Activated T-cell treated with anti-CD3 and anti-CD28 coated beads, Interleukin-2, amount 50 U/mL, for 72 hours (primary cell): ENCODE measurements at places on chromosomes 11 and 22. TPM values are rescaled to one million over a fixed set of nuclear protein-coding genes. Genes with fewer than 3 reads are reported as not detected.

DNA sequence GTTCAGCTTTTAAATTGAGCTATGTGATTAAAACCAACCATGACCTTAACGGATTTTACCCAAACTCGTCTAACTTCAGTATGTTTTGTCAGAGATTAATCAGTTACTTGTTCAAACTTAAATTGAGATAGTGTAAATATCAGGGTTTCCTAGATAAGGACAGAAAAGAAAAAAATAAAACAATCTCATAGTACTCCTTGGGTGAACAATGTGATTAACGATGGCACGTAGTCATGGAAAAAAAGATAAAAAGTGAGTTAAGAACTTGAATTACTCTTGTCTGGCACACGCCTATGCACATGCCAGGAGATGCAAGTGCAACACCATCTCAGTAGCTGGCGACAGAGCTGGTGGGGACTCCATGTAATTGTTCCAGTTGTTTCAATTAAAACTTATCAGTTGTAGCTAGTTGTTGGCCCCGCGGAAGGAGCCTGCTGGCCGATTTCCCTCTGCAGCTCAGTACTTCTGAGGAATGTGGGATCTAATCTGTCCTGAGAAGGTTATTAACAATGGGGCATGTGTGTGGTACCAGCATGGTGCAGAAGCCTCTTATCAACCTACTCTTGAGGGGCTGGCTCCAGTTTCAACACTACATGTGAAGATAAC lies 3.0 kb downstream of the RASSF10 start:
- no peak overlapping the region for H3K27ac ChIP-seq
- H3K27me3 ChIP-seq: peaks cover 66% of the 10 kb centered on the region
- H3K36me3 ChIP-seq: no peaks in the 10 kb centered on the region
- H3K4me1 ChIP-seq: no peaks in the 10 kb centered on the region
- no peak for DNase-seq
- H3K4me3 ChIP-seq: no peak overlapping the region

- no peak overlapping the region for H3K27ac ChIP-seq
- H3K4me3 ChIP-seq: no peak overlapping the region
- H3K36me3 ChIP-seq: no peaks in the 10 kb centered on the region
- peaks cover 21% of the 10 kb centered on the region for H3K4me1 ChIP-seq
- no peak for DNase-seq
These were observed 121.5 kb downstream of the ST3GAL4 start for GRCh38 chr11:126476977-126477376.

- peak within 1 kb of the TSS; percentile 91 for H3K4me3 ChIP-seq
- DNase-seq: peak; percentile 52
- H3K36me3 ChIP-seq: no peaks in the 10 kb centered on the region
- peaks cover 50% of the 10 kb centered on the region for H3K4me1 ChIP-seq
These were observed at the start of gene TCN2 for GRCh38 chr22:30606455-30607299. TSS of gene TCN2 (plus strand) at chr22:30607174. CDS start at chr22:30607332, 158 bp downstream.

DNA sequence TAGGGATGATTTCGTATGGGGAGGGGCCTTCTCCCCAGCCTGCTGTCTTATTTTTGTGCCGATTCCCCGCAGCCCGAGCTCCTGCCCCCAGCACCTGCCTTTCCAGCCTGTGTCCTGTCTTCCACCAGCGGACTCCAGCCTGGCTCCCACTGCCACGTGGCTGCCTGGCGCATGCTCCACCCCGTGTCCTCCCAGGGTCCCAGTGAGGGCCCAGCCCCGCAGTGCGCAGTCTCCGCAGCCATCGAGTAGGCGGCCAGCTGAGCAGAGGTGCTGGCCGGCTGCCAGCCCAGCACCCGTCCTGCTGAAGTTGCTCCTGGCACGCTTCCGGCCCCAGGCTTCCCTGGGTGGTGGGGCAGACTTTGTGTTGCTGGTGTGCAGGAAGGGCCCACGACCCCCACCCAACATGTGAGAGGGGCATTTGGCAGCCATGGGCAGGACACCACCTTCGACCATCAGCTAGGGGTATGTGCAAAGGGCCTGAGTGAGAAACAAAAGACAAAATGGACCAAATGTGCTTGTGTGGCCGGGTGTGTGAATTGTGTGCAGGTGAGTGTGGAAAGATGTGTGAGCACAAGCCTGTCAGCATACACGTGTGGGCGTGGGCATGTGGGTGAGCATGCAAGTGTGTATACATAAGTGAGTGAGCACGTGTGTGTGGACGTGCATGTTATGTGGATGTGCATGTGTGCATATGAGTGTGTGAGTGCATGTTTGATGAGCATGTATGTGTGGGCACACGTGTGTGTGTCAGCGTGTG lies 55.9 kb downstream of the RTN4R start:
- peaks cover 9% of the 10 kb centered on the region for H3K4me1 ChIP-seq
- no peaks in the 10 kb centered on the region for H3K36me3 ChIP-seq
- H3K27me3 ChIP-seq: no peaks in the 10 kb centered on the region
- DNase-seq: no peak
- no peak overlapping the region for H3K4me3 ChIP-seq

The GGTLC3 gene
- total RNA-seq: not detected

The MMP1 gene
- total RNA-seq: not detected

DNA sequence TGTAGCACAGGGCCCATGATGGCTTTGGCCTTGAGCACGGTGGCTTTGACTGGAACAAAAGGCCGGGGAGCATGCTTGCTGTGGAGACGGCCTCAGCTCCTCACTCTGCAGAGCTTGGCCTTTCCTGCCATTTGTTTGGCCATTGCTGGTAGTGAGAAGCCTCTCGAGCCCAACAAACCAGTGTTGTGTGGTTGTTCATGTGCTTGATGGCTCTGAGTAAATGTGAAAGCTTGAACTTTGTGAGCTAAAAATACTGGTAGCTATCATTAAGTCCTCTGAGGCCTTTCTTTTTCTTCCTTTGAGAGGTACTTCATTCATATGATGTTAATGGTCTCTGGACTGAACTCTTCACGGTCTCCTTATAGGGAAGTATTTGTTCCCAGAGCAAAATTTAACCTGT lies 39.6 kb downstream of the NAT10 start:
- H3K4me1 ChIP-seq: no peaks in the 10 kb centered on the region
- no peaks in the 10 kb centered on the region for H3K27me3 ChIP-seq
- no peak overlapping the region for H3K4me3 ChIP-seq
- no peak overlapping the region for H3K27ac ChIP-seq
- DNase-seq: no peak

DNA sequence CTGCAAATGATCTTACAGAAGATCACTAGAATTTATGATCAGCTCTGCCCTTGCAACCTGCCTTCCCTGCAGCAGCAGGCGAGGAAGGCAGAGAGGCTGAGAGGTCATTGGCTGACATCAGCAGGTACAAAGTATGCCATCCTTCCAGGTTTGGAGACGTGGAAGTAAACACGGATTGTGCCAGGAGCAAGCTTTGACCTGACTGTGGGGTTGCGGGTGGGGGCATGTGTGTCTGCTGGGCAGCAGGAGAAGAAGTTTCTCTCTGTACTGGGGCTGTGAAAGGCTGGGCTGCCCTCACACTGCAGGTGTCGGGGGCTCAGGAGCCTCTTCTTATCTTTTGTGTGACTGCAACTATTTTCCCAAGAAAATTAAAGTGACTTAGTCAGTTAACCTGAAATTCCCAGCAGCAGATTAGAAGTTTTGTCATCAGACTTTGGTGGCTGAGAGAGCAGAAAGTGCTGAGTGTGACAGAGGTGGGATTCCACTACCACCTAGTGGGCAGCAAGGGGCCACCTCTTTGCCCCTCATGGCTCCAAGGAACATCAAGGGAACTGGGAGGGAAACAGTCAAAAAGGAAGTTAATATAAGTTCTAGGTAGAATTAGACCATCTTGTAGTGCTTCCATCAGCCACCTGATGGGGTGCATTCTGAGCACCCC lies 565.9 kb downstream of the ETS1 start:
- no peaks in the 10 kb centered on the region for H3K36me3 ChIP-seq
- no peak overlapping the region for H3K4me3 ChIP-seq
- no peaks in the 10 kb centered on the region for H3K27me3 ChIP-seq
- H3K4me1 ChIP-seq: peaks cover 7% of the 10 kb centered on the region

GRCh38 chr11:131816051-131816450 lies 445.6 kb downstream of the NTM start:
- DNase-seq: no peak
- no peak overlapping the region for H3K4me3 ChIP-seq
- H3K27me3 ChIP-seq: no peaks in the 10 kb centered on the region
- no peak overlapping the region for H3K27ac ChIP-seq

The SCGB1A1 gene
- not detected for total RNA-seq

DNA sequence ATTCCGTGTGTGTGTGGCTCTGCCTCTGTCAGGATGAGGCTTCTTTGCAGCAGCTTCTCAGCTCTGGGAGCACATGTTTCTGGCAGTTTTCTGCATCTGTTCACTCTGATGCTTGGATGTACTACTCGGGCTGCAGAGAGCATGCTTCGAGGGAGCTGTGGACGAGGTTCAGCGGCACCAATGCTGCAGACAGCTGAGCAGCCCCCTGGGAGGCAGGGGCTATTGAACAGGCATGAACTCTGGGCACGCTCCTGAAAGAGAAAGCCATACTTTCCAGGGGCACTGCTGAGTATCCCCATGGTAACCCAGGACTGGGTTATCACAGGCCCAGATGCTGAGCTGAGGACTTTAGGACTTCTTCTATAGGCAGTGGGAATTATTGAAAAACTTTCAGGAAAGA lies 33.8 kb downstream of the ADAMTS8 start:
- H3K27ac ChIP-seq: no peak overlapping the region
- H3K4me1 ChIP-seq: peaks cover 6% of the 10 kb centered on the region
- DNase-seq: no peak
- peaks cover 15% of the 10 kb centered on the region for H3K27me3 ChIP-seq

- no peak overlapping the region for H3K27ac ChIP-seq
- no peak for DNase-seq
- H3K4me3 ChIP-seq: peak overlapping the region; percentile 32
- peaks cover 53% of the 10 kb centered on the region for H3K27me3 ChIP-seq
- peaks cover 9% of the 10 kb centered on the region for H3K4me1 ChIP-seq
These were observed 37.6 kb upstream of the RIC3 start for GRCh38 chr11:8206251-8207079.

DNA sequence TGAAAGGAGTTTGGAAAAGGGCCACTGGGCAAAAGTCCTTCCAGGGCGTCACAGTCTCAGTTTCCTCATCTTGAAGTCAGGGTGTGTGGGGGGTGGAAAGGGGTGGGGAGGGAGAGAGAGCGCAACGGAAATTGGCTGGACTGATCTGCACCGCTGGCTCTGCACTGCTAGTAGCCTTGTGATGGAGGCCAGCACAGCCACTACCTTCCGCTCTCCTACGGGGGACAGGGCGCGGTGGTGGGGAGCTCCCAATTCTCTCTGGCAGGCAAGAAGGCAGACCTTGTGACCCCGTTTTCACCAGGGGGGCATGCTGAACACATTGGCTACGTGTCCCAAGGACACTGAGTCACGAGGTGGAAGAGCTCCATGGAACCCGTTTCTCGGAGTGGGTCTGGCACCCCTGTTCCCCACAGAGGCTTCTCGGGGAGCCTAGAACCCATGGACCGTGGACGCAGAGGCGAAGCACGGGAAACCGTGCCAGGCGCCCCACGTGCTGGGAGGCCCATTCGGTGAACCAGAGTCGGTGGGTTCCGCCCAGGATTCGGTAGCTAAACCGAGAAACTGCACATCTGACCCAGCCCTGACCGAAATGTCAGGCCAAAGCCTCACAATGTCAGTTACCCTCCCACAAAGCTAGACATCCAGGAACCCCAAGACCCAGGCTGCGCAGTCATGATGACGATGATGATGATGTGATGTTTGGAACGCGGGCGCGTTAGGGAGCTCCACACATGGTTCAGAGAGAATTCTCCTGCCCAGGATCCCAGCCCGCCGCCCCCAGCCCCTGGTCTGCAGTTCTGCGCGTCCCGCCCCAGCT lies 28.3 kb upstream of the WNT11 start:
- no peaks in the 10 kb centered on the region for H3K36me3 ChIP-seq
- no peaks in the 10 kb centered on the region for H3K27me3 ChIP-seq
- H3K27ac ChIP-seq: peak overlapping the region; percentile 94
- DNase-seq: no peak
- H3K4me3 ChIP-seq: peak overlapping the region; percentile 91

The TNNT3 gene
- total RNA-seq: 15.5 TPM

The NRGN gene
- total RNA-seq: 4.4 TPM

GRCh38 chr11:61411589-61411988 lies 18.2 kb downstream of the CPSF7 start:
- H3K4me1 ChIP-seq: no peaks in the 10 kb centered on the region
- no peak overlapping the region for H3K27ac ChIP-seq
- H3K36me3 ChIP-seq: peaks cover 9% of the 10 kb centered on the region
- H3K27me3 ChIP-seq: no peaks in the 10 kb centered on the region

DNA sequence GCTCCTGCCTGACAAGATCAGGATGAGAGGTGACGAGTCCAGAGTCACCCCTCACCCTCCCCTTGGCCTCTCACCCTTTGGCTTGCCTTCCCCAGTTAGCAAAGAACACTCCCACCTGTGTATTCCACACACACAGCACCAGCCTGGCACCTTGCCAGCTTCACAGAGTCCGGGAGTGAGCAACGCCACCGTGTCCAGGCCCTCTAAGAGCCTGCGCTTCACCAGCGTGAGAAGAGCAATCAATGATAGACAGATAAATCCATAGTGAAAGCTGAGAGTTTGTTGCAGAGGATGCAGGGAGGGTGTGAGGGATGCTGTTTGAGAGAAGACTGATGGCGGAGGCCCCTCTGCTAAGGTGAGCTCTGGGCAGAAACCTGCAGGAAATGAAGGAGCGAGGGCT lies 404.5 kb downstream of the LARGE1 start:
- H3K27me3 ChIP-seq: no peaks in the 10 kb centered on the region
- DNase-seq: no peak
- no peaks in the 10 kb centered on the region for H3K36me3 ChIP-seq
- no peak overlapping the region for H3K4me3 ChIP-seq
- no peaks in the 10 kb centered on the region for H3K4me1 ChIP-seq
- H3K27ac ChIP-seq: no peak overlapping the region

DNA sequence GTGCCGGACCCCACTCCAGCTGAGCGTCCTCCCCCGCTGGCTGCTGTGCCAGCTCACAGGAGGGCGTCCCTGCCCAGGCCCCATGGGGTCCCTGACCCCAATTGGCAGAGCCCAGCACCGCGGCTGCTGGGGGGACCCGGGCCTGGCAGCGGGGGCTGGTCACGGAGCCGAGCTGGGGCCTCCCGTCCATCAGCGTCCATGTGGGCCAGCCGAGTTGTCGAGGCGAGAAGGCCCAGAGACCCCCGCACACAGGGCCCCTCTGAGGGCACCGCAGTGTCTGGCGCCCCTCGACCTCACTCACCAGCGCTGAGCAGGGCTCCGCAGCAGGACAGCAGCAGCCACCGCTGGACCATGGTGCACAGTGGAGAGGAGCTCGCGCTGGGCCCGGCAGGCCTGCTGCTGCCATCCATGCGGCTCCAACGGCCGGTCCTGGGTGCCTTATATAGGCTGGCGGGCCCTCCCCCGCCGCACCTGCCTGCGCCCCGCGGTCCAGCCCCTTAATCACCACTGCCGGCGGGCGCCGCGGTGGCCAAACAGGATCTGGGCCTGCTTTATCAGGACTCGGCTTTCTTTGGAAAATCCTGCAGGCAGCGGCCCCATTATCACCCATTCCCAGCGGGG lies at the start of gene MUC6:
Gene MUC6 (minus strand): TSS at position 416 of the 621 bp plus-strand sequence. CDS start 63 bp downstream, at position 353.
- no peaks in the 10 kb centered on the region for H3K36me3 ChIP-seq
- no peaks in the 10 kb centered on the region for H3K4me1 ChIP-seq
- DNase-seq: no peak
- no peaks in the 10 kb centered on the region for H3K27me3 ChIP-seq

- H3K36me3 ChIP-seq: no peaks in the 10 kb centered on the region
- H3K27ac ChIP-seq: no peak overlapping the region
- H3K4me1 ChIP-seq: peaks cover 14% of the 10 kb centered on the region
- no peak overlapping the region for H3K4me3 ChIP-seq
These were observed 12.4 kb downstream of the ADM start for GRCh38 chr11:10317151-10317755.

GRCh38 chr22:44578516-44579230 lies 80.6 kb upstream of the RTL6 start:
- no peak overlapping the region for H3K4me3 ChIP-seq
- no peak for DNase-seq
- no peak overlapping the region for H3K27ac ChIP-seq
- no peaks in the 10 kb centered on the region for H3K4me1 ChIP-seq
- peaks cover 29% of the 10 kb centered on the region for H3K27me3 ChIP-seq
